ENCODE measurements at places on chromosomes 11 and 22.

DNA sequence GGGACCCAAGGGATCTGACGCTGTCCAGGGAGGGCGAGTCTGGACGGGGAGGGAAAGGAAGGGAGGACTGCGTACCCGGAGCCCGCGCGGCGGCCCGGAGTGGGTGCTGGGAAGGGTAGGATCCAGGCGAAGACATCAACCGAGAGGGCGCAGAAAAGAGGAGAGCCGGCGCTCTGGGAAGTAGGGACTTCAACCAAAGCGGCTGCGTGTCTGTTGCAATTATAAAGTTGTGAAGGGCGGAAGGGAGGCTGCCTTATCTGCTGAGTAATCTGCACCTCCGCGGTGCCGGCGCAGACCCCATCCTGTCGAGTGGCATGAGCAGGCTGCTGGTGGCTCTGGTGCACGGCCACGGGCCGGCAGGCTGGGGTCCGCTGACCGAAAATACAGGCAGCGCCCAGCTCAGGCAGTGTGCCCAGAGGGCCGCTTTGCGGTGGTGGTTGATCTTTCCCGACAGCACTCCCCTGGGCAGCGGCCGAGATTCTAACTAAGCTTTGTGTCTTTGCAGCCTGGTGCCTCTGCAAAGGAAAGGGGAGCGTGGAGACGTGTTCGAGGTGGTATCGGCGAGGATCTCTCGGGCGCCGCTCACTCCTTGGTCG is 978 bp downstream of the C11orf87 start:
- DNase-seq, result no peak

- no peak for DNase-seq
These were observed 205.9 kb downstream of the ST3GAL4 start for GRCh38 chr11:126561327-126561893.

- DNase-seq, result no peak
These were observed 46.5 kb downstream of the PISD start for GRCh38 chr22:31615491-31615860.

DNA sequence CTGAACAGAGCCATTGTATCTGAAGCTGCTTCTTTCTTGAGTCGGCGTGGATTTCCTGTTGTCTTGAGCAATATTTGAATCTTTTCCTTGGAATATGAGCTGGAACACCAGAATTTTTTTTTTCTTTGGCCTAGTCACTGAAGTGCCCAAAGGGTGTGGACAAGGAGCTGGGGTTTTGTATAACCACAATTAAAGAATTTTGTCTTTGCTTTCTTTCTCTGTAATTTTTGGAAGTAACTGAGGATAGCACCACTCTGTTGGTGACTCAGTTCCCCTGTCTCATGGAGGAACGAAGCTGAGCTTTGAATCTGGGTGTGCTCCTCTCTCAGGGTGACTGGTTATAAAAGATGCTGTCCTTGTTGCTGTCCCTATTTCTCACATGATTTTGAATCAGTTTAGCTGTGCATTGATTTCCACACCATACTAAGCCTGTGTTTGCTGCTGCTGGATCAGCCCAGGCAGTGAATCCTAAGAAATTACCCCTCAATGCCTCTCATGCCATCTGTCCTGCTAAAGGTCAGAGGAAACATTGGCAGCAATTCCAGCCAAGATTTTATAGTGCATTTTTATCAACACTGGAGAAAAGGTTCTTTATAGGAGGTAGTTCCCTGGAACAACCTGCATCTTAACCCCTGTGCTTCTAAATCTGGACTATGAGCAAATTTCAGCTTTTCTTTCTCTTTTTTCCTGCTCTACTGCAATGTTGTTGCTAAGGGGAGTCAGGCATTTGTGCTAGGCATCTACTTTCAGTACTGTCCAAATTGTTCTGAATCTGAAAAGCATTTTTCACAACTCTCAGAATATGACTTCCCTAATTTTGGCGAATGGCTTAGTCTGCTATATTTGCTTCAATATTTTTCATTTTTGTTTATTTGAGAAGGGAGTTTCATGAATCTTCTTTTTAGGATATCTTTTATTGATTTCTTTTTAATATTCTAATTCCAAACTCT is 540.8 kb downstream of the SOX6 start:
- DNase-seq, result no peak

GRCh38 chr11:113567867-113568544 is 92.8 kb upstream of the DRD2 start:
- DNase-seq, result no peak

DNA sequence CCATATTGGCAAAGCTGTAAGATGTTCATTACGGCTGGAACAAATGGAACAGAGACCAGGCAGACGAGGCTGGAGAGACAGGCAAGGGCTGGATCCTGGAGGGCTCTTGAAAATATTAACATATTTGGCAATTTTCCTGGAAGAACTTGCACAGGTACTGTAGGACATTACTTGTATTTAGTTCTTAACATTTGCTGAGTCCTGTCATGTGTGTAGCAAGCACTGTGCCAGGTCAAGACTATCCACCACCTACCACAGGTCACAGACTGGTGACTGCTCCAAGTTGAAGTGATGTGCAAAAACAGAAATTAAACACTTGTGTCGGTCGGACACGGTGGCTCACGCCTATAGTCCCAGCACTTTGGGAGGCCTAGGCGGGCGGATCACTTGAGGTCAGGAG is 58.7 kb upstream of the TNRC6B start:
- DNase-seq, result no peak

- DNase-seq, result no peak
These were observed 2.9 kb downstream of the MAPK12 start for GRCh38 chr22:50258361-50259292.

DNA sequence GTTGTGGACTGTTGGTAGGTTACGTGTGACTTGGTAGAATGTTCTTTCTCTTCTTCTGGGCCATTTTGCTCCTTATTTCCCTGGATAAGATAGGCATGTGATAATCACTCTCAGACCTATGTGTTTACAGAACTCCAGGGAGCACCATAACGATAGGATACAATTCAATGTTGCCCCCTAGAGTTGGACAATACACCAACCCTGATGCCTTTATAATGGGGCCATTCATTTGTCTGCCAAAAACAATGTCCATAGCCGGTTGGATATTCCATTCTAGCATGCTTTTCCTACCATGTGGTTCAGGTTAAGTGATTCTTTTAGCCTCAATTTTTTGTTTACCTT is 60.5 kb downstream of the APIP start:
- DNase-seq, result no peak

DNA sequence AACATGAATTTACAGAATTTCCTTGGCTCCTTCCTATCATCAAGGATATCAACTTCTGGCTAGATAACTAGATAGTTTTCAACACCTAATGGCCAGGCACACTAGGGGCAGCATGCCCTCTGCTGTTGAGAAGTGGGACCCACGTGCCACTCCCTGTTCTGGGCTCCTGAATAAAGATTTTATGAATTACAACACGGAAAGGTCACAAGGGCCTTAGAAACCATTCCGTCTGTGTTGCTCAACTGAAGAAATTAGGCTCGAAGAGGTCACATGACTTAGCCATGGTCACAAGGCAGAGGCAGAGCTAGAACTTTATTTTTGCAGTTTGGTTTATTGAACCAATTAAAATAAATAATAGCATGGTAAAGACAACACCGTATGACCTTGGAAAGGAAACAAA is 36.0 kb downstream of the PRCP start:
- no peak for DNase-seq

DNA sequence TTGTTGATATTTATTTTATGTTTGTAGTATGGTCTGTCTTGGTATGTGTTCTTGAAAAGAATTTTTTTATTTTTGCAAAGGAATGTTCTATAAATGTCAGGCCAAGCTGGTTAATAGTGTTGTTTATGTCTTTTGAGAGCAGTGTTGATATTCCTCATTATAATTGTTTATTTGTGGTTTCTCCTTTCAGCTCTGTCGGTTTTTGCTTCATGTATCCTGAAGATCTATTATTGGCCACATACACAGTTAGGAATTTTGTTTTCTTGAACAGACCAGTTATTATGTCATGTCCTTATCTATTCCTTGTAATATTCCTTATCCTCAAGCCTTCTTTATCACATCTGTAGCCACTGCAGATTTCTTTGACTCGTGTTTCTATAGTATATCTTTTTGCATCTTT is 56.5 kb downstream of the PDHX start:
- no peak for DNase-seq

- DNase-seq, result no peak
These were observed 49.3 kb downstream of the LRP5 start for GRCh38 chr11:68361702-68362101.

GRCh38 chr11:109695696-109696095 is 273.7 kb downstream of the C11orf87 start:
- no peak for DNase-seq

GRCh38 chr11:76854709-76855108 is 6.0 kb upstream of the ACER3 start:
- DNase-seq, result no peak

GRCh38 chr11:24078018-24078417 is 418.8 kb upstream of the LUZP2 start:
- DNase-seq, result no peak

DNA sequence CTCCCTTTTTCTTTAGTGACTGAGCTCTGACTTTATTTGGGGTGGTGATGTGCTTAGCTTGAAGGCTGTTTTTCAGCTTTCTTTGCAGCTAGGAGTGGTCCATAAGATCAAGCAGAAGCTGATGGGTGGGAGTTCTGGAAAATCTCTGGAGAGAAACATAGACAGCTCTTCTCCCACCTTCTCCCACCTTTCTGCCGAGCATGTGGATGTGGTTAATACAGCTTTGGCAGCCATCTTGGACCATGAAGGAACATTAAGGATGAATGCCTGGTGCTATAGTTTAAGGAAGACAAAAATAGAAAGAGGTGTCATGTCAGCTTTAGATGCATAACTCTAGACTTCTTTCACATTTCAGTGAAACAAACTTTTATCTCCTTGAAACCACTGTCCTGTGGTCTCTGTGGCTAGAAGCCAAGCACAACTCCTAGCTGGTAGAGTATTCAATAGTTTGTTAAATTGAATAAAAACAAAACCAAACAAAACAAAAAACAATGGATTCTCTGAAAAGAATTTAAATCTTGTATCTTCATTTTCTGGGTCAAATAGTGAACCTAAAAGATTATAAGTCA is 203.6 kb upstream of the SESN3 start:
- DNase-seq, result no peak

- DNase-seq, result no peak
These were observed 1158.1 kb upstream of the TENM4 start for GRCh38 chr11:80598905-80599304.

DNA sequence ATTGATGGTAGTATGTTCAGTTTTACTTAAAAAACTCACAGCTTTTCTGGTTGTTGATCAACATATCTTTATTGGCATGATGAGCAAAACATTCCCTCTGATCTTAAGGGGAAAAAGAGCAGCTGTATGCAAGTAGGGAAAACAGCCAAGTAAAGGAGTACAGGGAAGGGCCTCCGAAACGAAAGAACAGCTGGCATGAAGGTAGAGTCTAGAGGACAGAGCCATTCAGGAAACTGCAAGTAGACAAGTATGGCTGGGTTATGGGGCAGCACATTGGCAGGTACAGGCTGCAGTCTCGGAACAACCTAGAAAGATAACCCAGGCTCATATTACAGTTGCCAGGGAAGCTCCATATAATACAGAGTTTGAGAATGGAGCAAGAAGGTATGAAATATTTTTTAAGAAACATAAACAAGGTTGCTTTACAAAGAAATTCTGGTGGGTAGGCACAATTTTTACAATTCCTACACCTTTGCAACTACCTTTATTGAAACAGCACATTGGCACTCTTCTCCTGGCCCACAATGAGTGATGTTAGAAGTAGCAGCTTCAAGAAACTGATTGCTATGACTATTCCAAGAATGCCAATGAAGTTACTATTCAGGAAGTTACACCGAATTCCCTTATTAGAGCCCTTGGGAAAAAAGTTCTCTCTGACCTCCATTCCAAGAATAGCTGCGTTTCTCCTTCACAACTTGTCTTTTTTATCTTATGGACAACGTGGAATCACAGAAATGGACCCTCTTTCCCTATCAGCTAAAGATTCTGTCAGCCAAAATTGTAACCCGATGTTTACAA is 45.2 kb downstream of the LGR4 start:
- DNase-seq, result no peak

DNA sequence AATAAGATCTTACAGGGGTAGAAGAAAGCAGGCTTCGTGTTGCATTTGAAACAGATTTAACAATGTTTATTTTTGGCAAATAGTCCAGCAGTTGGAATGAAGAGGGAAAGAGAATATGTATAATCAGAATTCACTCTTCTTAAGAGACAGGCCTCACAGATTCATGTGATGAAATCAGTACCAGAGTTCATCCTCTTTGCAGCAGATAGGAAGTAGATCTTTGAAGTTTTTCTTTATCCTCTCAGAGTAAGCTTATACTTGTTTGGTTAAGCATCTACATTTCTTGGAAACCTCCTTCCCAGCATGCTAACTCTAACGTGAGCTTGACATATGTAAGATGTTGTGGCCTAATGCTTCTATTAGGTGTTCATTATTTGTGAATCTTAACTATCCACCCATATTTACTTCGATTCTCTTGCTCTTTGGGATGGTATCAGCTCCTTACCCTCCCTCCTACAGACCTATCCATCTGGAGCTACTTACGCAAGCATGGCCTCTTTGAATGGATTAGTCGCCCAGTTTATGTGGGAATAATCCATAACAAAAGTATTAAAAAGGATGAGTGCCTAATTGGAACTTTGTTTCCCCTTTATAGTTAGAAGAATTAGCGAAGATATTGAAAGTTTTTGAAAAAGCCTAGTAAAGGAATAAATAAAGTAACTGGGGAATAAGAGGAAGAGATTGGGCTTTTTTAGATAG is 80.1 kb downstream of the PRMT3 start:
- DNase-seq, result no peak

DNA sequence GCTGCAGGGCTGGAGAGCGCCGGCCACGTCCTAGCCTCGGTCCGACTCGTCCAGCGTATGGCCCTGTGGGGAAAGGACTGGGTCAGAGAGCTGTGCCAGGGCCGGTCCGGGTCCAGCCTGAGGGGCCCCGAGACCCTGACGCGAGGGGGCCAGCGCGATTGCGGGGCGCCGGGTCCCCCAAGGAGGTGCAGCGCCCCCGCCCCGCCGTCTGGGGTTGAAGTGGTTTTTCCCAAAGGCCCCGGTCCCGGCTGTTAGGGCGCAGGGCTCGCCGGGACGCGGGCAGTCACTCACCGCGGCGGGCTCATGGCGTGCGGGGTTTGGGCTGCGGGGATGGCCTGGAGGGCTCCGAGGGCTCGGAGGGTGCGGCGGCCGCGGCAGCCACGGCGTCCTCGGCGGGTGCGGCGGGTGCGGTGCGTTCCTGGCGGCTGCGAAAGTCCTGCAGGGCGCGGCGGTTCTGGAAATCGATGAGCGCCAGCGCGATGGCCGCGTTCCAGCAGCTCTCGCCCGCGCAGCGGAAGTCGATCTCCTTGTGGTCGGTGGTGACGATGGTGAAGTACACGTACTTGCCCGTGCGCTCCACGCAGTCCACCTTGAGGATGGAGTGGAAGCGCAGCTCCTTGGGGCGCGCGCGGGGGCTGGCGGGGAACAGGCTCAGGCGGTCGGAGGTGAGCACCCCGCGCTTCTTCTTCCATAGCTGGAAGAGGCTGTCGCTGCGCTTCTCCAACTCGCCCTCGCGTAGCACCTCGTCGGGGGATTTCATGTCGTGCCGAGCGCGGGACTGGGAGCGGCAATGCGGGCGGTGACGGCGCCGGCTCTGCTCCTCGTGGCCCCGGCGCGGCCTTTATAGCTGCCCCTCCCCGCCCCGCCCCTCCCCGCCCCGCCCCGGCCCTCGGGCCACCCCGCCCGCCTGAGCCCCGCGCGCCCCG is at the start of gene PHLDA2:
Gene PHLDA2 (minus strand): TSS at position 816 of the 926 bp plus-strand sequence. CDS start 56 bp downstream, at position 760.
- DNase-seq, result peak; percentile 66

GRCh38 chr11:6646918-6647679 is 8.5 kb downstream of the DCHS1 start:
- DNase-seq, result no peak

Measured in stimulated activated CD4-positive, alpha-beta T cell treated with anti-CD3 and anti-CD28 coated beads, Interleukin-1b, Interleukin-23, amount 100 ng/mL, for 48 hours (primary cell).